ENCODE measurements at places on chromosomes 7 and 10.
A peak's percentile ranks its signal among the peaks of the same experiment; 100 is the strongest.

DNA sequence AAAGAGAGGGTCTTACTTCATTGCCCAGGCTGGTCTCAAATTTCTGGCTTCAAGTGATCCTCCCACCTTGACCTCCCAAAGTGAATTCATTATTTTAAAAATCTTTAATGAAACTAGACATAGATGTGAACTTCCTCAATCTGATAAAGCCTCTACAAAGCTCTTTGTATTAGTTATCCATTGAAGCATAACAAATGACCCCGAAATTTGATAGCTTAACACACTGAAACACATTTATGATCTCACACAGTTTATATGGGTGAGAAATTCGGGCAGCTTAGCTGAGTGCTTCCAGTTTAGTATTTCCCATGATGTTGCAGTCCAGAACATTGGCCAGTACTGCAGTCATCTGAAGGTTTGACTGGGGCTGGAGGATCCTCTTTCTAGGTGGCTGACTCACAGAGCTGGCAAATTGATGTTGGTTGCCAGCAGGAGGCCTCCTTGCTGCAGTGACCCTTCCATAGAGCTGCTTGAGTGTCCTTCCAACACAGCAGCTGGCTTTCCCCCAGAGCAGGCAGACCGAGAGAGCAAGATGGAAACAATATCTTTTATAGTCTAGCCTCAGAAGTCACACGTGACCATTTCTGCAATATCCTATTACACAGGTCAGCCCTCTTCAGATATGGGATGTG lies 16.6 kb upstream of the WNT8B start:
- no peak for DNase-seq

DNA sequence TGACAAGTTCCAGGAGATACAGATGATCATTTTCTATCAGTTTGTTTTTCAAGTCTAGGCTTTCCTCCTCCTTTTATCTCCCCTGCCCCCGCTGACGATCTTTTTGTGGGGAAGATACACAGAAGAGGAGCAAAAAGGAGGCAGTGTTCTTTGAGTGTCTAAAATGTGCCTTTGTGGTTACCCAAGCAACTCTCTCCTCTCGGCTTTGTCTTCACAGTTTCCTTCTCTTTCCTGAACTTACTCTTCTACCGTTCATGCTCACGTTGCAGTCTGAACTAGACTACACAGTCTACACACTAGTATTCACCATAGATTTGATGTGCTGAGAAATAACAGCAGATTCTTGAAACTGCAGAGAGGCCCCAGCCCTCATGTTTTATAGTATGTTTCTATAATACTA lies 23.6 kb downstream of the CEP41 start:
- no peak for DNase-seq

- no peak for DNase-seq
These were observed 3.5 kb upstream of the CCDC6 start for GRCh38 chr10:59909815-59910214.

- no peak for DNase-seq
These were observed 51.6 kb downstream of the ST7 start for GRCh38 chr7:117004899-117005298.

DNA sequence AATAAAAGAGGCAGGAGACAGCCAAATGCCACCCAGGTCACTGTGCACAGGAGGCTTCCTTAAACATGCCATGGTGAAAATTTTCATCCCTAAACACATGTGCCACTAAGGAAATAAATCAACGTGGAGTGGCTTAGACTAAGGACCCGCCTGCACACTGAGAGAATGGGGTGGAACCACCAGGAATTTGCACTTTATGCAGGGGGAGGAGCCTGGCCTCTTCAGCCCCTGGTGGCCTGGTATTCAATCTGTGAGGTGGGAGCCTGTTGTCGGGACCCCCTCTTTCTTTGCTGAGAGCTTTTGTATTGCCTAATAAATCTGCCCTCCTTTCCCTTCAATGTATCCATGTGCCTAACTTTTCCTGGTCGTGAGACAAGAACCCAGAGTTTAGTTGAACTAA lies 204.6 kb upstream of the NRP1 start:
- no peak for DNase-seq

GRCh38 chr7:121187676-121188075 lies 141.1 kb upstream of the WNT16 start:
- no peak for DNase-seq

DNA sequence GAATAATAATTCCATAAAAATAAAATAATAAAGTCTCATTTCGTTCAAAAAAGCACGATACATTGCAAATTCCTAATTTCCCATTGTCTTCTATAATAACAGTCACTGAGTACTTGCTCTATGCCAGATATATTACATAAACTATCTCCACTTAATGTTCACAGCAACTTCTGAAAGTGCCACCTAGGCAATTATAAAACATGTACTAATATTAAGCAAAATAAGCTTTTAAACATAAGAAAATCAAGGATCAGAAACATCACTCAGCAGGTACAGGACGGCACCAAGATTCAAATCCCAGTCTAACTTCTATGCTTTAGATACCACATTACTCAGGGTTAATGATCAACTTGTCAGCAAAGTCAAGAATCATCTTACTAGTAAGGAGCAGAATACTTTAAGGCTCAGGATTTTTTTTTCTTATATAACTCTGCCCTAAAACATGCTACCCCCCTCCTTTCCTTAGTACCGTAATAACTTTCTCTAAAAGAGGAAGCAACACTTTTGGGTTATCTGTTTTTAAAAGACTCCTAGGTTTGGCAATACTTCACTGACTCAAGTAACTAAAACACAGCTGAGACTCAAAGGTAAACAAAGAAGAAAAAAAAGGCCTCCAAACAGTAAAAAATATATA lies 51.3 kb downstream of the USP6NL start:
- peak; percentile 46 for DNase-seq

GRCh38 chr10:115525141-115525540 lies 432.0 kb downstream of the ATRNL1 start:
- DNase-seq, result no peak

DNA sequence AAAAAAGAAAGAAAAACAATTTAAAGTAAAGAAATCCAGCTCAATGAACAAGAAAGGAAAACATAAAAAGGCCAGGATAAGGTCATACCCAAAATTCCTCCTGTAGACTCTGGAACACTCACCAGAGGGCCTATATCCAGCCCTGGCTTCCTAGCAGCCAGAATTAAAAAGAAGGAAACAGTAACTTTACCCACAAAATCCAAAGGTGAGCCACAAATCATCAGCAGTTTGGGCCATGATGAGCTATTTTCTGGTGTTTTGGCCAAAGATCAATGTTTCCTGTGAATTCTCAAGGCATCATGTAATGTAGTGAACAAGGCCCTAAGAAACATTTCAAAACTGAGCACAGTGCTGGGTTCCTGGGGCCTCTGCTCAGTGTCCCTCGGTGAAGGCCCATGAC lies 87.8 kb downstream of the LARP4B start:
- DNase-seq, result no peak

DNA sequence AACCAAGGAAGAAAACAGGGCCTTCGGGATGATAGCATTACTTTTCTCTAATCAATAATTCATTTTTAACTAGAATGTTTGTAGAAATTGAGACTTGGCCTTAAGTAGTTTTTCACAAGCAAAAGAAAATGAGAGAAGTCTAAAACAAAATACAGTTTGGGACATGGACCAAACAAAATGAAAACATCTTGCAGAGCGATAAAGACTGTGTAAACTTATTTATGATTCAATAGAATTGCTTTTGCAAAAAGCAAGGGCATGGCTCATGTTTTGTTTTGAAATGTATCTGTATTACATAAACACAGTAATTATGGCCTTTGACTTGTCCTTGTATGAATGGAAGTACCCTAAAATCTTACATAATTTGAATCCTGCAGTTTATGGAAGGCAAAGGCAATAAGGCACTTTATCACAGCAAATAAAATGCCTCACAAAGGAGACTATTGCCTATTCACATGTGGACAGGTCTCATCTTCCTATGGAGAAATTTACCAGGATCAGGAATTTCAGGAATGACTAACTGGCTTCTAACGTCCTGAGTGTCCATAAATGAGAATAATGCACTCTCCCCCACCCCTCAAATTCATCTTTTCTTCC lies 295.2 kb downstream of the PTEN start:
- DNase-seq, result no peak

- DNase-seq, result no peak
These were observed 162.5 kb downstream of the REEP3 start for GRCh38 chr10:63683686-63684085.

DNA sequence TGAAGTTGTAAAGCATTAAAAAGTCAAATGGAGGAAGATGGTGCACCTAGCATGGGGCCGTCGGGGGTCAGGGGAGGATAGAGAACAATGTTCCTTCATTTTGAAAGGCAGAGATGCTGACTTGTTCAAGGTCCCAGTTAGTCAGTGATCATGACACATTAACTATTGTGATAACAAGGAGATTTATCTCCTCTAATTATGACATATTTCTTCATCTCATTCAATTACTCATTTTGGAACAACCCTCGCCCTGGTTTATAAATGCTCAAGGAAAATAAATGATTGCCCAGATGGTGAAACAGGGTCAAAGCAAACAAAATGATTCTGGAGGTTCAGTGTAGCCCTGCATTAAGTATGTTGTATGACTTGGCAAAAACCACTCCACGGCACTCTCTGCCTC lies 106.2 kb downstream of the ITIH5 start:
- DNase-seq, result no peak

DNA sequence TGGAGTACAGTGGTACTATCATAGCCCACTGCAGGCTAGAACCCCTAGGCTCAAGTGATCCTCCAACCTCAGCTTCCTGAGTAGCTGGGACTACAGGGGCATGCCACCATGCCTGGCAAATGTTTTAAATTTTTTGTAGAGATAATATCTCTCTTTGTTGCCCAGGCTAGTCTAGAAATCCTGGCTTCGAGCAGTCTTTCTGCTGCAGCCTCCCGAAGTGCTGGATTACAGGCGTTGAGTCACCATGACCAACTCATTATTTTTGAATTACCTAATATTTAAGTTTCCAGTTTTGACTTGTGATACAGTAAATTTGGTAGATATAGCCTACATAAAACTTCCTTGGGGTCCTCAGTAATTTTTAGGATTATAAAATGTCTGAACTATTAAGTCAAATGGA lies 74.1 kb downstream of the RUNDC3B start:
- DNase-seq, result no peak

DNA sequence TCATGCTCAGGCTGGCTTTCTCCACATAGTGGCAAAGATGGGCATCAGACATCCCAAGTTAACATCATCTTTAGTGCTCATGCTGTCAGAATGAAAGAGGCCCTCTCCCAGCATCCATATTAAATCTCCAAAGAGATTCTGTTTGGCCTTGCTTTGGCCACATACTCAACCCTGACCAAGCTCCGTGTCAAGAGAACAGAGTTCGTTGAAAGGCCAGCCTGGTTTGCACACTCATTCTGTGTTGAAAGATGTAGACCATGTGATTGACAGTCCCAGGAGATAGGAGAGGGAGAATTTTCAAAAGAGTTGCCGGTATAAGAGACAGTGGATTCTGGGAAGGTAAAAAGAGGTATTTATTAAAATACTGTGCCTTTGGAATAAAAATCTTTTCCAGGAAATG lies 19.7 kb downstream of the MET start:
- DNase-seq, result no peak

DNA sequence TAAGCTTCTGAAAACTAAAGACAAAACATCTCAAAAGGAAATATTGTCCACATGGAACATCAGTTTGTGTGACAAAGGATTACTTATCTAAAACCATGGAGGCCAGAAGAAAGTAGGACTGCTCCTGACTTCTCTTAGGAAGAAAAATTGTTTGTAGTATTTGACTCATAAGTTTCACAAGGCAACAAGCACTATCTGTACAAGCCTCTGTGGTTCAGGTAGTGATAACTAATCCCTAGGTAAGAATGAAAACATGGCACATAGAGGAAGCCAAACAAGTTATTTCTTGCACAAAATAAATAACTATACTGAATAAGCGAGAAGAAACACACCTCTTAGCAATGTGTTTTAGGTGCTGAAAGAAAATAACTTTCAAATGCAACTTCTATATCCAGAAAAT lies 30.3 kb downstream of the TFPI2 start:
- DNase-seq, result no peak

- DNase-seq, result no peak
These were observed 40.0 kb upstream of the PDK4 start for GRCh38 chr7:95636140-95636940.

- no peak for DNase-seq
These were observed 581.4 kb downstream of the LRMDA start for GRCh38 chr10:76012716-76013327.

GRCh38 chr10:59830601-59831259 lies 75.6 kb downstream of the CCDC6 start:
- DNase-seq, result no peak

Measured in GM12864 (cell line).